ENCODE measurements at places on chromosomes 3 and 15. TPM values are rescaled to one million over a fixed set of nuclear protein-coding genes. Genes with fewer than 3 reads are reported as not detected.

DNA sequence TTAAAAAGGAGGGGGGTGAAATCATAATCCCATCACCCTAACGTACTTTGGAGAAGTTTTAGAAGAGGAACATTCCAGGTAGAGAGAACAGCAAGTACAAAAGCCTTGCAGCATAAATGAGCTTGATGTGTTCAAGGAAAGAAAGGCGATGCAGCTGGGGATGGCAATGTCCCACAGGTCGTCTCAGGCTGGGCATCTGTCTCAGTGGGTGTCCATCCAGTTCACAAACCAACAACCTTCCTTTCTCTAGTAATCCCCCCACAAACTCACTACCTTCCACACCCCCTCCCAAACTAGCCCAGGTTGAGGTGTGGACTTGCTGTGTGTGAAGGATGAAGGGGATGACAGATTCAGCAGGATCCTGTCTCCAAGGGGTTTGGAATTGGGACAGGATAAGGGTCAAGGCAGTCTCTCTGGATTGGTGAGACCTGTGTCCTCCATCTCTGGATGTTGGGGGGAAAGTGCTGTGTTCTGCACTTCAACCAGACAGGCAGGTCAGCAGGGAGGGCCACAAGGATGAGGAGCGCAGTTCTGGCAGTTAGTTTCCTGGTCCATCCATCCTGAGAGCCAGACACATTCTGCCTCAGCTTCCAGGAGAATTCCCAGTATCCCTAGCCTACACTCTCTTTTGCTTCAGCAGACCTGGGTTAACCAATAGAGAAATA, 1.7 kb upstream of the ESYT3 start:
- no peak for DNase-seq

GRCh38 chr3:88031642-88032077, 27.1 kb downstream of the CGGBP1 start:
- no peak for DNase-seq

DNA sequence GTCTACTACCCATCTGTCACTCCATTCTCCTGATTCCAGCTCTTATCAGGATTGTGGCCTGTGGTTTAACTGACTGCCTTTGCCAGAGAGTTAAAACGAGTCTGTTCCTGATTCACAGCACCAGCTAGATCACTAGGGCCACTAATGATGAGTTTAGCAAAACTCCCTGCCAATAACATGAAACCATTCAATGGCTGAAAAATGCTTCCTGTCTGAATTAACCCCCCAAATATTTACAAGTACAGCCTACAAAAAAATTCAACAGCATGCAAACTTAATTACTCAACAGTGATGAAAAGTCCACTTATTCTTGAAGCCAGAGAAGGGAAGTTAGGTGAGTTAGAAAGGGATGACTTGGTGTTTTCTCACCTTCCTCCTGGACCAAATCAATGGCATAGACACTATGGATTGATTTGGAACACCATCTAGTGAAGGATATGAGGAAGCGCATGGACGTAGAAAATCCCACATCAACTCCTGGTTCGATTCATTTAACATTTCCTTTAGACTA, 141.4 kb downstream of the TGFBR2 start:
- no peak for DNase-seq

The GAP43 gene
- 0.50 TPM for total RNA-seq

The BFSP2 gene
- not detected for total RNA-seq

Data from natural killer cell treated with Interleukin-12 subunit alpha and Interleukin-12 subunit beta and Interleukin-15 and Interleukin-18, amount 100 ng/mL, for 72 hours (primary cell).